ENCODE measurements at places on chromosomes 6 and 20. TPM values are rescaled to one million over a fixed set of nuclear protein-coding genes. Genes with fewer than 3 reads are reported as not detected.

DNA sequence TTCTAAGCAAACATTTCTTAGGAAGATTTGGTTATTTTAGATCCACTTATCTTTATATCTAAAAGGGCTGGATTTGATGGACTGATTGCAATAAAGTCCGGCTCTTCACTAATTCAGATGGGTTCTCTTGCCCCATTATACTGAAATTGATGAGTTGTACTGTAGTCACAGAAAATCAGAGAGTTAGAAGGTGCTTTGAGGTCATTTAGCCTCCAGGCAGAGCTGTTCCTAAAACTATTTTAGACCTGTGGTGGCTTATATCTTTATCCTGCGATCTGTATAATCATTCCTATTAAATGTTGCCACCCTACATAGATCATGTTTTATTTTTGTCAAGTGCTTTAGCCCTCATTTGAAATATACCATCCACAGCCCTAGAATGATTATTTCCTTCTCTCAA is 61.3 kb upstream of the ATXN1 start:
- DNase-seq: no peak

Gene SLC17A1
- total RNA-seq: 0.32 TPM

GRCh38 chr6:24723270-24723669 is 4.3 kb upstream of the C6orf62 start:
- DNase-seq: no peak

DNA sequence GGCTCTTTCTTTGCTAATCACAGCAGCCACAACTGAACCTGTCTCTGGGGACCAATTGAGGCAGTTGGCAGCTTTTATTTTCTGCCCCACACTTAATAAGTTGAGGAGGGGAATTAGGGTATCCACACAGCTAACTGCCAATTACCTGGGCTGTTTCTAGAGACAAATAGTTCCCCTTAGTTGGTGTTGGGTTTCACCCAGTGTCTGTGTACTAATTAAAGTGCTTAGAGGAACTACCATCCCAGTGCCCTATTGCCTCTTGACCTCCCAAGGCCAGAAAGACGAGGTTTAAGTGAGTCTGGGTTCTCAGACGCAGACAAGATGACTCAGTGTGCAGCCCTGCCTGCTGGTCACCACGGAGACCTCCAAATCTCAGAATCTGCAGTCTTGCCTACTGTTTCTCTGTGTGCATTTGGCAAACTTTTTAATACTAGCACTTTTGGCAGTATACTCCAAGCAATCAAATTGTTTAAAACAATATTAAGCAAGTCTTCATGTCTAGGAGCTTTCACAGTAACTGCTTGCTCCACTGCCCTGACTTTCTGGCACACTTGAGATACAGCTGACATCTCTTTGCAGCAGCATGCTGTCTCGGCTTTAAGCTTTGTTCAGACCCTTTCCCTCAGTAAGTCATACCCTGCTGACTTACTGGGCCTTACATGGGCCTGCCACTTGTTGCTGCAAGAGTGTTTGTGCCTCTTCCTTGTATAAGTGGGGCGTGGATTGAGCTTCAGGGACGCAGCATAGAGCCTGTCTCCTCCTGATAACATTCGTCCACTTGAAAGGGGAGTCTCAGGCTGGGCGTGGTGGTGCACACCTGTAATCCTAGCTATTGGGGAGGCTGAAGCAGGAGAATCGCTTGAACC is 31.9 kb downstream of the STK35 start:
- no peak for DNase-seq

Gene TCP11
- not detected for total RNA-seq

GRCh38 chr6:158422629-158423238 is 110.5 kb downstream of the TULP4 start:
- no peak for DNase-seq

Gene SLC35B2
- 27.6 TPM for total RNA-seq

DNA sequence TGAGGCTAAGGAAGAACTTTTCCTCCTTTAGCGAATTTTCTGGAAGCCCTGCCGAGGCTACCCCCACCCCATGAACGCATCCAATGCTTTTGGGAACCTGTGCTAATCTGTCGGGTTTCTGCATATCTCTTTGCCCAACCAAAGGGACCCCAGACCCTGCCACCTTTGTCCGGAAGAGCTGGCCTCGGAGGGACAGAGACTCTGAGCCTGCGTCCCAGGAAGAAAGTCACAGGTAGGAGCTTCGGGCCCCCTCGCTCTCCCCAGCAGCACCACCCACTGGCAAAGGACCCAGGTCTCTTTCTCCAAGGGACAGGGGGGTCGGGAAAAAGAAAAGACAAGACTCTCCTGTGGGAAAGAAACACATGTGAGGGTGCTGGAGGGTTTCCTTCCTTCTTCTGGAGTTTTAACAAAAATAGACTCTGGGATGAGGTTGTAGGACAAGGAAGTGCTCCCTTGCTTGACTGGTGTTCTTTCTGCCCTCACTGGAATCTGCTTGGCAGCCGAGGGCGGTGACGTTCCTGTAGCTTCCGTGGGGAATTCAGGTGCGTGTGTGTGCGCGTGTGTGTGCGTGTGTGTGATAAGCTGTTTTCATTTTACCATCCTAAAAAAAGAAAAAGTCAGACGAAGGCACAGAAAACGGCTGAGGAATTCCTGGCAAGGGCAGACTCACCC is 16.3 kb upstream of the FOXC1 start:
- DNase-seq: no peak

DNA sequence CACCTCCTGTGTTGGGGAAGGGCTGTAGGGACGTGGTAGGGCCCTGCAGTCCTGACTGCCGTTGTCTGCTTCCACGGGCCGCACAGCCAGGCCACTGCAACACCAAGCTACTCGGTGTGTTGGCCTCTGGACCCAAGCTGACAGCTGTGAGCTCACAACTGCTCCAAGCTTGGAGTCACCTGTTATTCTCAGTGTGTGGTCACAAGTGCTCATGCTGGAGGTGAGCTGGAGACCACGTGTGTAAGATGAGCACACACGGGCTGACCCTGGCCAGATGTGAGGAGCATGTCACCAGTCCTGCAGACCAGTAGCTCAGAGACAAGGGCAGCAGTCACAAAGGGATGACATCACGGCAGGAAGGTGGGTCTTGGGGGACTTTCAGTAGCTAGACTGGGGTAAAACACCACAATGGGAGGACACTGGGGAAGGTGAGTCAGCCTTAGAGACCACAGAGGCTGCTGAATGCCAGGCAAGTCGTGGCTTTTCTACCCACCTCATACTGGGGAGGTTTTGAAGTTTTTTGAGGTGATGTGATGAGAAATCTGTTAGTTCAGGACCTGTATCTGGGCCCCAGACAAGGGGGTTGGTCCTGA is 87.3 kb downstream of the FAM120B start:
- no peak for DNase-seq

- DNase-seq: no peak
Measured at GRCh38 chr6:119915971-119916370, 566.4 kb upstream of the MAN1A1 start.

Gene FOXA2
- not detected for total RNA-seq

GRCh38 chr6:130575971-130576370 is 210.2 kb downstream of the TMEM200A start:
- peak; percentile 73 for DNase-seq

DNA sequence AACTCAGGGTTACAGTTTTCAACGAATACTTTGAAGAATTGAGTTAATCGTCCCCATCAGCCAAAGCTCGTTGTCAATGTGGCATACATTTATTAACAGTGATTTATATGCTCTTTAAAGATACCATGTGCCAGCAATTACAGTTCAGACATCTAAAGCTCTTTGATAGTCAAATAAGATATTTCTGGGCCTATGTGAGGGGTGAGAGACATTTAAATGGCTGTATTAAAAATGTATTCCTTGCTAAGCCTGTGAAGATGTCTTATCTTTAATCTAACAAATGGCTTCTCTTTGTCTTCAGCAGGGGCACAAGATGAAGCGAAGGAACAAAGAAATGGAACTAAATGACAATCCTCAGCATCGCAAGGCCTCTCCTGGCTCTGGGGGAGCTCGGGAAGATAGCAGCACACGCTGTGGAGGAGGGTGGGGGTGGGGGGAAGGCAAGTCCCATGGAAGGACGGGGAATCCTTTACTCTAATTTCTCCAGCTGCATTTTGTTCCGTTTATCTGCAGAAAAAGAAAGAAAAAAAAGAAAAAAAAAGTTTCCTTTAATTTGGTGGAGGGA is 523.6 kb downstream of the KIF16B start:
- no peak for DNase-seq

Gene ASIP
- not detected for total RNA-seq

- no peak for DNase-seq
Measured at GRCh38 chr6:134920422-134920821, 29.5 kb downstream of the ALDH8A1 start.

- DNase-seq: peak; percentile 64
Measured at GRCh38 chr20:5844063-5844681, 94.0 kb downstream of the SHLD1 start.

Gene GHRH
- total RNA-seq: not detected

GRCh38 chr6:36197739-36198221 is 1.2 kb downstream of the BRPF3 start:
- no peak for DNase-seq

GRCh38 chr6:158987657-158988056 is 12.3 kb downstream of the RSPH3 start:
- DNase-seq: no peak

DNA sequence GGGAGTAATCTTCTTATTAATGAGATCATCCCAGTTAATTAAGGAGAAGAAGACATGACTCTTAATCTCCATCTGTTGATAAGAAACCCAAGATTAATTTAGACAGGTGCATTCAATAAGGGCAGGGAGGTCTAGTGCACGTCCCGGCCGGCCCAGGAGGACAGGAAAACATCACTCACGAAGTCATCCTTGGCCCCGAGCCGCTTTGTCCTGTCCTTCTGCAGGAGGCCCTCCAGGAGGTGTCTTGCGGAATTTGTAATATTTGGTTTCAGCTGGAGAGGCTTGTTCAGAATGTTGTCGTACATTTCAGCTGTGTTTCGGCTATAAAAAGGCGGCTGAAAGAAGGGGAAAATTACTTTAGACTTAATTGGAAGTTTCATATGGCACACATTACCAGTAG is 118.4 kb upstream of the SLC2A12 start:
- no peak for DNase-seq

Gene ULBP2
- total RNA-seq: 0.14 TPM

GRCh38 chr6:34022250-34022872 is 123.5 kb downstream of the GRM4 start:
- no peak for DNase-seq

DNA sequence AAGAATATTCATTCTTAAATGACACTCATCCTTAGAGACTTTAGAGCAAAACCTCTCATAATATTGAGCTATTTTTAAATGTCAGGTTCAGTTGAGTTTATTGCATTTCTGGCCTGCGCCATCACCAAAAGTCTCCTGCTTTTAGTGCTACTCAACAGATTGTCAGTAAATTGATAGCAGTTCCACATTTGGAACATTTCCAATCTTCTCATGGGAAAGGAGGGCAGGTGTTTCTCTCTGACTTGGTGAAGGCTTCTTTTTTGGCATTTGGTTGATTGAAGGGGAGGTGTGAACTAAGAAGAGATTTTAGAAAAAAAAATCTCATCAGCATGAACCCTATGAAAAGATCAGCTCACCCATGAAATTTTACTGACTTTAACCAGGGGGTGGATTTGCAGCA is 125.9 kb upstream of the INSM1 start:
- DNase-seq: no peak

Gene ADAM33
- total RNA-seq: not detected

Gene EEF1A2
- total RNA-seq: 1.4 TPM

Gene SLC2A4RG
- 48.3 TPM for total RNA-seq

DNA sequence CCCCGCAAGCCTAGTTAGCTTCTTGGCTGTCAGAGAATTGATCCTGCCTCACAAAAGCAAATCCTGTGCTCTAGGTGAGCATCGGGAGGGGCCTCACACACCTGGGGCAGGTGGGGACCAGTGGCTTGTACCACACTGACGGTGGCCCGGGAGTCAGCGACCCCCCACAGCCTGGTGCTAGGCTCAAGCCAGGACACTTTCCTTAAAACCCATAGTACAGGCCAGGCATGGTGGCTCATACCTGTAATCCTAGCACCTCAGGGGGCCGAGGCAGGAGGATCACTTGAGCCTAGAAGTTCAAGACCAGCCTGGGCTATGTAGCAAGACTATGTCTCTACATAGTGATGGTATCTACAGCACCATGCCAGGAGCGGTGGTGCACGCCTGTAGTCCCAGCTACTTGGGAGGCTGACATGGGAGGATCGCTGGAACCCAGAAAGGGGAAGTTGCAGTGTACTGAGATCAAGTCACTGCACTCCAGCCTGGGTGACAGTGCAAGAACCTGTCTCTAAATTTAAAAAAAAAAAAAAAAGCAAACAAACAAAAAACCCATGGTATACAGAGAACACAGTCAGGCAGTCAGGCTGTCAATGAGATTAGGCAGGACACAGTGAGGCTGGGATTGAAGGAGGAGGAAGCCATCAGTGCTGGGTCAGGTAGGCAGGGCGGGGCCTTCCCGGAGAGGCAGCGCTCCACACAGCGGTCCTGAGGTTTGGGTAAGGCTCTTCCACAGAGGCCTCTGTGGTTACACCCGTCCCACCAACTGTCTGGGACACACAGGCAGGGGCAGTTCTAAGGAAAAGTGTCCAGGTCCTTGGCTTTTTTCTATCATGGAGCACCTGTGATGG is 41.3 kb downstream of the SYNJ2 start:
- no peak for DNase-seq

DNA sequence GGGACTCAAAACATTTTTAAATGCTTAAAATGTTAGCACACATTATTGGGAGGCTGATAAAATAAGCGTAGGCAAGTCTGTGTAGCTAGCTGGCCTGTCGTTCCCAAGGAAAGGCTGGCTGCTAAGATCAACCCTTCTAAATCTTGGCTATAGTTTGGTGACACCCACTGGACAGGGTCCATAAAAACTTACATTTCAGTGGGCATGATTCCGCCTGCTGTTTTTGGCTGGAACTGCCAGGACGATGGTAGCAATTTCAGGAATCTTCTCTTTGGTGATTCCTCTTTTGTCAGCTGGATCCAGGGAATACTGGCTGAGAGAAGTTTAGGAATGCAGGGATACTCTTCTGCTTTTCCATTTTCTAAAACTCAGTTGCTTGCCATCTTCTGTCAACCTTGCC is 162.2 kb downstream of the NKAIN2 start:
- DNase-seq: no peak

DNA sequence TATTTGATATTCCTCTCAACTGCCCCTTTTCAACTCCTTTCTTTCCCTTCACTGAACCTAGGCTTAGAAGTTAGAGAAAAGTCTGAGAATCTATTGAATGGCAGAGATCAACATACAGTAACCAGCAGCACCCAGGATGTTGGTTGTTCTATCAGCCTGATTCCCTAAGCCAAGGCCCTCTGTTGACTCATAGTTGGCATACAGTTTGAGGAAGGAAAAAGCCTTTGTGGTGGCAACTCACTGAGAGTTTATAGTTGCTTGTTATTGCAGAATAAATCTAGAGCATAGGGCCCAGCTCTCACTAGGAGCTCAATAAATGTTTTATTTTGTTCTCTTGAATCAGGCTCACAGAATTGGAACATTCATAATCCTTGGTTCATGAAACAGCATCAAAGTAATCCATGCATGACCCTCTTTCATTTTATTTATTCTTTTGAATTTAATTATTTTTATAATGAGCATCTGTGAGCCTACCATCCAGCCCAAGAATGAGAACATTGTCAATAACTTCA is 119.1 kb upstream of the ADGRF1 start:
- DNase-seq: no peak
